ENCODE measurements at places on chromosomes 7 and 10. TPM values are rescaled to one million over a fixed set of nuclear protein-coding genes. Genes with fewer than 3 reads are reported as not detected.

- peak; percentile 52 for DNase-seq
Observed at GRCh38 chr7:76201732-76202665, at the start of gene SRRM3. TSS of gene SRRM3 (plus strand) at chr7:76201896. CDS start at chr7:76235067, 33,171 bp downstream.

DNA sequence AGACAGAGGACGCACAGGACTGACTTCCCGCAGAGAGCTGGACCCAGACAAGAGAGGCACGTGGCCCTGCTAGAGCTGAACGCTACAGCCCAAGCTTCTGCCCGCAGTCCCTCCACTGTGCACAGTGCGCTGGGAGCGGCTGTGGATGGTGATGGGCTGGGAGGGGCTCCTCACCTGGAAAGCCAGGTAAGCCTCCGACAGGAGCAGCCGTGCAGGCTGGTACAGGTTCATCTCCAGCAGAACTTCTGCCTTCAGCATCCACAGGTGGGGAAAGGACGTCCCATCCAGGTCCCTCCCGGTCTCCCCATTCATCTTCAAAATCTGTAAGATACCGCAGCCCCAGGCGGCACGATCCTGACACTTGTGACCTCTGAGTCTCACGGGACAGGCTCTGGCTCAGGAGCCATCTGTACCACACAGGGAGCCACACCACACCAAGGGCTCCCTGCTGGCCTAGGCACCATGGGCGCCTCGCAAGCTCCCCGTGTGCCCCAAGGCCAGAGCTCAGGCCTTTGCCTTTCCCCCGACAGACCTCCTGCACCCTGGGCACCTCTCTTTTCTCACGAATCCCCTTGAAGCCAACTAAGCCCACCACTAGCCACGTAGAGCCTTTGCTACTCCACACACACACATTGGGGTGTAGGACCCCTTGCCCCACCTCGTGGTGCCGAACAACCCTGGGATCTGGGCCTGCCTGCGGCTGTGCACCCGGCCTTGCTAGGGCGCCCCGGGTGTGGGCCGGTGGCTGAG, 76.3 kb downstream of the CFAP46 start:
- DNase-seq: no peak

DNA sequence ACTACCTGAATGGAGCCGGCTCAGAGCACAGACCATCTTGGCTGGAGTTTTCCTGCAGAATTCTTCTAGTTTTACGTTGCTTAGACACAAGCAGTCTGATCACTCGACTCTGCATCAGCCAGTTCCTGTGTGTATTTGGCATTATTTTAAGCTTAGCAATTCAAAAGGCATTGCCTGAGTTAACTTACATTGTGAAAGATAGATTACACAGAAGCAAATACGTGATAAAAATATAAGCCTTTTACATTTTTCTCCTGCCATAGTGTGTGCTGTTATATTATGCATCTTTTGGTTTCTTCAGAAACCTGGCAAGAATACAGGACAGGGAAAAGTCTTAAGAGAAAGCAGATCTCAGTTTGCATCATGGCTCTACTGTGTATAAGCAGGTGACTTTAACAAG, 98.1 kb downstream of the LRRC4 start:
- no peak for DNase-seq

GRCh38 chr7:101557978-101558741, 70.9 kb downstream of the MYL10 start:
- DNase-seq: no peak

DNA sequence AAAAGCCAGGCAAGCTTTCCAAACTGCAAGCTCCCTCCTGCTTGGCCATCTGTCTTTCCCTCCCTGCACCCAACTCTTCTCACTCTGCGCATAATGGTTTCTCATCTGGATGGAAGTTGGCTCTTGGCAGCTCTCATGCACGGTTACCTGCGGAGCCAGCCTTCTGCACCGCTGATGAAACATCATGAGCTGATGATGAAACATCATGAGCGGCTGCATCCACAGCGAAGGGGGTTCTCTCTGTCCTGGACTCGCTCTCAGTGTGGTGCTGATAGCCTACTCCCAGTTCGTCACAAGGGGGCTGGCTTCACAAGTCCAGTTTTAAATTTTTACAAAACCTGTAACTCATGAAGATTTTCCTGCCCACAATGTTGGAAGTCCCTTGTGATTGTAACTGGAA, 457.5 kb downstream of the ACTR3B start:
- no peak for DNase-seq

GRCh38 chr10:57898231-57898630, 369.5 kb downstream of the IPMK start:
- DNase-seq: no peak

- DNase-seq: no peak
Observed at GRCh38 chr10:71486484-71487114, 89.9 kb downstream of the CDH23 start.

- DNase-seq: no peak
Observed at GRCh38 chr10:132850246-132850645, 64.3 kb upstream of the NKX6-2 start.

- DNase-seq: no peak
Observed at GRCh38 chr10:120943542-120943941, 92.4 kb downstream of the WDR11 start.

DNA sequence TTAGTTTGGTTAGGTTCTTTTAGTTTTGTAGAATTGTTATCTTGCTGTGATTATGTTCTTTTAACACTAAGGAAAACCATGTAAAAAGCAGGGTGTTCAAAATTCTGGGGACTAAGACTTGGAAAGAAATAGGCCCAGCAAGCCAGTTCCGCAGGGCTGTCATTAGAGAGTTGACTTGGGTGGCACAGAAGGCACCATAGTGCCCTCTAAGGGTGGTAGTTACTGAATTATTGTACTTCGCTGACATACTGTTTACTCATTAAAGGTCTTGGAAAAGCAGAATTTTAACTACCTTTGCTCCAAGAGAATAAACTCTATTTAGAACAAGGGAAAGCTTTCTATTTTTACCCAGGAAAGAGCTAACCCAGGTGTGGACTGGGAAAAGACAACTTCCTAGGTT, 86.5 kb downstream of the OTUD1 start:
- no peak for DNase-seq

GRCh38 chr7:3928727-3929515, 627.9 kb downstream of the SDK1 start:
- no peak for DNase-seq

DNA sequence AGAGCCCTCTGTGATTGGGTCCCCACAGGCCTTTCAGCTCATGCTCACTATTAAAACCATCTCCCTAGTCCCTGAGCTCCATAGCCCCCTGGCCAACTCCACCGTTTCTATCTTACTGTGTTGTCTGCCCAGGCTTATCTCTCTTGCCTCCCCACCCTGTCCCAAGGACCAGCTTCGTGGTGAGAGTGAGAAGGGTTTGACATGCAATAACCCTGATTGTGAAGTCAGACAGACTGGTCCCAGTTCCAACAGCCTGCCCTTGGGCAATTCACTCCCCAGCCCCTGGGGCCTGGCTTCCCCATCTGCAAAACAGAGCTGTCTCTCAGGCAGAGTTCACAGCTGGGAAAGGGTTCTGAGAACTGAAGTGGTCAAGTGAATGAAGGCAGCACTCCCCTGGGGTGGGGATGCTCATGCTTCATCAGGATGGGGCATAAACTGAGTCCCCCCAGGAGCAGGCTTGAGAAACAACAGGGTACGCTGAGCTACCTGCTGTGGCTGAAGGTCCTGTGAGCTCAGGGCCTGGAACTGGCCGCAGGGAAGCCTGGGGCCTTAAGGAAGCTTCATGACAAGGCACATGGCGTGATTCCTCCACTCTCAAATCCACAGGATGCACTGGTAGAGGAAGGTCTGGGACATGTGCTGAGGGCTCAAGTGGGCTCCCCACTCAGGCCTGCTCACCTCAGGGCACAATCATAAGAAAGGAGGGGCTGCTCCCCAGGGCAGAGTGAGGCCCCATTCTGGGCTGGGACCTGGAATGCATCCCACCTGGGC, 1.8 kb upstream of the PPIF start:
- DNase-seq: no peak

ZMIZ2 gene
- polyA plus RNA-seq: 46.0 TPM

RBP4 gene
- 0.43 TPM for polyA plus RNA-seq

DEPP1 gene
- 5.9 TPM for polyA plus RNA-seq

Measured in right renal cortex interstitium (tissue), 3 donors.